ENCODE measurements at places on chromosomes 4 and X.

- DNase-seq, result no peak
Measured at GRCh38 chr4:38150766-38151165, 190.6 kb downstream of the PTTG2 start.

DNA sequence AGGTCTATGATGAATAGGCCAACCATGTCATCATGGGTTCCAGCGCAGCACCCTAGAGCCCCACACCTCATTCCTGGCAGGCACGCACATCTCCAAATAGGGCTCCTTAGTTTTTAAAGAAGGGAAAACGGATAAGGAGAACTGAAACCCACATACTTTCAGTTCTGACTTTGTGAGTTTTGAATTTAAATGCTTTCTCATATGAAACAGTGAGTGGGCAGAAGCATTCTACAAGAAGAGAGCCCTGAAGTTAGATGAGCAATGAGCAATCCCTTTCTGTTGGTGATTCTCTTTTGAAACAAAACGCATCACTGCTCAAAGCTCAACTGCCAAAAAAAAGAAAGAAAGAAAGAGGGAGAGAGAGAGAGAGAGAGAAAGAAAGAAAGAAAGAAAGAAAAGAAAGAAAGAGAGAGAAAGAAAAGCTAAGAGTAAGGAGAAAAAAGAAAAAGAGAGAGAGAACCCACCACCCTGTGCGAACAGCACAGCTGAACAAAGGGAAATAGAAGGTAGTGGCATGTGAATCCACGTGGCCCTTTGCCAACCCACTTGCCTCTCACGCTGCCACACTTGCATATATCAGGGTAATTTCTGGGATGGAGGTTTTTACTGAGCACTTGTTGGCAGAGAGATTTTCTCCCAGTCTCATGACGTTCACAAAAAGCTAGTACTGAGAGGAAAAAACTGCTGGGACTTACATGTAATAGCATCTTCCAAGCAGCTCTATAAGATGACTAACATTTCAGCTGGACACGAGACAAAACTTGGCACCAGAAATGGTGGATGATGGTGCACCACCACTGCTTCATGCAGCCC lies 31.0 kb downstream of the TMSB4X start:
- no peak for DNase-seq

- DNase-seq, result no peak
Measured at GRCh38 chrX:821327-822107, 190.9 kb downstream of the SHOX start.

DNA sequence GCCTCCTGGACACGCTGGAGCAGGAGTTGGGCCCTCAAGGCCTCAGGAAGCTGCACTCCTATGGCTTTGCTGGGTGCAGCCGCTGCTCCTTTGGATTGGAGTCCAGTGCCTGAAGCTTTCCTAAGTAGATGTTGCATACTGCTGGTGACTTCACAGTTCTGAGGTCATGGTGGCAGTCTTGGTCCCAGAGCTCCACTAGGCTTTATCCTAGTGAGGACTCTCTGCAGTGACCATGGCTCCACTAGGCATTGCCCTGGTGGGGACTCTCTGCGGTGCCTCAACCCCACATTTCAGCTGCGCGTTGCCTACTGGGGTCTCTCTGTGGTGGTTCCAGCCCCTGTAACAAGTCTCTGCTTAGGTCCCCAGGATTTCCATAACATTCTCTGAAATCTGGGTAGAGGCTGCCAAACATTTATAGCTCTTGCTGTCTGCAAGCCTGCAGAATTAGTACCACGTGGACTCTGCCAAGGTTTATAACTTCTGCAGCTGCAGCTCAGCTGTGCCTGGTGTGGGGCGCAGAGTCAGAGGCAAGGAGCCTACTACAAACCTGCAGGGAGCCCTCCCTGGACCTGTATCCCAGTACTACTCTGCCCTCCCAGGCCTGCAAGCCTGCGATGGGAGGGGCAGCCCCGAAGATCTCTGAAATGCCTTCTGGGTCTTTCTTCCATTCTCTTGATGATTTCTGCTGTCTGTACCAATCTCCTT lies 46.0 kb upstream of the NFKB1 start:
- DNase-seq, result no peak

- DNase-seq, result no peak
Measured at GRCh38 chrX:97326456-97326855, 442.7 kb downstream of the RPA4 start.

- no peak for DNase-seq
Measured at GRCh38 chr4:108830509-108831244, 67.8 kb upstream of the ETNPPL start.

GRCh38 chr4:123632693-123633030 lies 236.1 kb downstream of the SPRY1 start:
- DNase-seq, result no peak

DNA sequence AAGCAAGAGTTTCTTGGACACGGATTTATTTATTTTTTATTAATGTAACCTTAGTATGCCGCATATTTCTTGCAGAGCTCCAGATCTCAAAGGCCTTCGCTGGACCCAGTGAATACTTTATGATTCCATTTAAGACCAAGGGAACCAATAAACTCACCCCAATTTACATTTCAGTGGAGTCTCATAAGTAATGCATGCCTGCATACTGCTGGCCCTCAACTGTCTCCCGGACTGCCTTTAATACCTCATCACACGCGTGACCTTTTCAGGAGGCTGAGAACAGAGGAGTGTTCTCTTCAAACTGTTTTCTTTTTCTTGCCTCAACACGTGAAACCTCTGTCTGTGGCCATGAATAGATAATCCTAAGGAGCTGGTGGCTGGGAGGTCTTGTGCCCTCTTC lies 240.9 kb downstream of the STIM2 start:
- no peak for DNase-seq

GRCh38 chrX:53330331-53330730 lies 48.9 kb upstream of the IQSEC2 start:
- no peak for DNase-seq

DNA sequence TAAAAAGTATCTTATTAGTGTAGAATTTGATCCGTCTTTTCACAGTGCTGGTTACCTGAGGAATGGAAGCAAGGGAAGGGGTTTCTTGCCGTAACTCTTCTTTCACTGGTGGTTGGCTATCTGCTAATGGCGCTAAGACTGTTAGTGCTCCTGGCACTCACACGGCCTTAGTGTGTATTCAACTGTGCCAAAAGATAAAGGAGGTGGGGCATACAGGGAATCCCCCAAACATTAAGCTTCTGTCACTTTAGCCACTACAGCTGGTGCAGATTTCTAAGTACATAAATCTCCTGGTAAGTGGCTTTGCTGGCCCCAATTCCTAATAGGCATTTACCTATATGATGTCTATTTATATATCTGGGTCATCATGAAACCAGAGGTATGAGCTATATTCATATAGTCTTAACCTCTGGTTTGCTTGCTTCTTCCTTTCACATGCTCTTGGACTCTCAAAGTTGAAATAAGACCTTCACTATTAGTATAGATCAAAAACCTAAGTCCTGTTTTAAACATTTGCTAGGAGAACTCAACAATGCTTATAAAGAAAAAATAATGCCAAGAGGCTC lies 95.1 kb downstream of the TSPAN7 start:
- DNase-seq, result no peak

- DNase-seq, result no peak
Measured at GRCh38 chr4:181548873-181549575, 694.2 kb upstream of the TENM3 start.

GRCh38 chrX:130224810-130225209 lies 43.9 kb downstream of the ZNF280C start:
- no peak for DNase-seq

DNA sequence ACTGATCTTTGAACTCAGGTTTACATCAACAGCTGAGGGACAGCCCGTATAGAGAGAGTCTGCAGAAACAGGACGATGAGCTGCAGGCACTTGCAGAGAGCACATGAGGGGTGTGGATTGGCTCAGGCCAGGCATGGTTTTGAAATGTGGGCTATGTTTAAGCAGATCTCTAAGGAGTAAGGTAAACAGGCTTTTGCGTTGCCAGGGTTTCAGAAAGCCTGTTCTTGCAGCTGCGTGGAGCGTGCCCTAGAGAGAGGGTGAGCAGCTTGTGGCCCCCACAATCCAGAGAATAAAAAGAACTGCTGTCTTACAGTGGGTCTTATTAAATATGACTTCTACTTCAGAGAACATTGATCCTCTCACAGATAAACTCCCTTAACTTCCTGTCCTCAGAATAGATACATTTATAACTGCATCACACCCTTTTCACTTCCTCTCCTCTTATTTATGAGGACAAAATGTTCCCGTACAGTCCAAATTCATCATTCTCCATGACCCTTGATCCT lies 64.1 kb downstream of the TMA16 start:
- no peak for DNase-seq

- no peak for DNase-seq
Measured at GRCh38 chr4:162847945-162848549, 318.6 kb downstream of the NAF1 start.

- no peak for DNase-seq
Measured at GRCh38 chr4:188658958-188659522, 519.8 kb downstream of the TRIML1 start.

- no peak for DNase-seq
Measured at GRCh38 chr4:14176613-14177012, 549.1 kb upstream of the BOD1L1 start.

- no peak for DNase-seq
Measured at GRCh38 chr4:75895744-75896314, 6.4 kb downstream of the PPEF2 start.

DNA sequence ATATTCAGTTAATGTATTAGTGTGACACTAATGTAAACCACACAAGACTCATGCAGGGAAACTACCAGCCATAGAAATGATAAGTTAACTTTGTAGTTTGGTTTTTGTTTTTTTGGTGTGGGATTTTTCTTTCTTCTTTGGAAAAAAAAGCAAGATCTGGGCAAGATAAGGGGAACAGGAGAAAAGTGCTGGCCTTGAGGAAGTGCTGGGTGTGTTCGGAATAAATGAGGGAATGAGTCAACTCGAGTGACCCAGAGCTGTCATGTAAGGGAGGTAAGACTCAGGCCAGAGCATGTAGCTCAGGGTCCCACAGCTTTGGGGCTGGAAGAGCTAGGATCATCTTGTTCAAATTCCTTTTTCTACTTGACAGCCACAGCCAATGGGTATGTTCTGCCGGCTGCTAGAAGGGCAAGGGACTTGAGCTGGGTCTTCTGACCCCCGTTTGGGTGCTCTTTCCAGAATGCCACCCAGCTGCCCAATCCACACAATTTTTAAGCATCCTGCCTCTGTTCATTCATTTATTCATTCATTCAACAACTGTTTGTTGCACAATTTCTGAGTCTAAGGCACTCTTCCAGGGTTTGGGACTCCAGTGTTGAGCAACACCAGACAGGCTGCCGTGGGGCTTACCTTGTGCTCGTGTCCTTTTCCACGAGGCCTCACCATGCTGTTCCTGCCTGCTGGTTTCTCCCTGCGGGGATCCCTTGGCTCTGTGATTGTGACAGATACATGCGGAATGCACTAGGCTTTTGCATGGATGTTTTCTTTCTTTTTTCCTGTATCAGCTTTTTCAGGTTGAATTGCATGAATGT lies 54.5 kb downstream of the CLDN34 start:
- DNase-seq, result no peak

DNA sequence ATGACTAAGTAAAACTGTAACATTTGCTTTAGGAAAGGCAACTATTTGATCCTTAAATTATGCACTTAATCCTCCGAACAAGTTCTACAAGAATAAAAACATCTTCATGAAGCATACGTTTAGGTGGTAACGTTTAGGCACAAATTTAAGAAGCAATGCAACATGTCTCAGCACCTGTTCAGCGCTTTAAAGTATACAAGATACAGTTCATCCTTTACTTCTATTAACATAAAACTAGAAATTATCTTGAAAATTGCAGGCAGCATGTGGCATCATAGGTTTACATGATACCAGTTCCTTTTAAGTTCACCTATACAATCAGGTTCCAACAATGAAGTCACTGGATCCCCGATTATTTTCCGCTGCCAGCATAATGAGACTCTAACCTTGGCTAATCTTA lies 1.5 kb downstream of the PLA2G12A start:
- no peak for DNase-seq
